ENCODE measurements at places on chromosomes 11 and 22. TPM values are rescaled to one million over a fixed set of nuclear protein-coding genes. Genes with fewer than 3 reads are reported as not detected.

The CABP4 gene
- total RNA-seq = 0.96 TPM

GRCh38 chr11:122149202-122149601 is 33.2 kb upstream of the BLID start:
- no peak for DNase-seq

DNA sequence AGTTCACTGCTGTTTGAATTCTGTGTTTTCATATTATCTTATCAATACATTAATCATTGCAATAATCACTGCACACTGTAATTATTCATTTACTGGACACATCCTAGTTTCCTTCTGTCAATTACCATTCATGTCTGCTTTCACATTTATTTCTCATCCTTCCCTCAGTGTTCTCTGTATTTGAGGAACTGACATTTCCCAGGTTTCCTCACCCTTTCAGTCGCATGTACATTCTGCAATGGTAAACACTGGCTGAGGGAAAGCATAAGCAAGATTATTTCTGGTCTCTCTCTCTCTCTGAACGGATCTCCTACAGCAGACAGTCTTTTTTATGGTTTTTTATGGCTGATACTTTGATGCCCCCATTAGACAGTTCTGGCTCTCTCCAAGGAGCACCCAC is 4.2 kb upstream of the HBD start:
- DNase-seq = no peak

DNA sequence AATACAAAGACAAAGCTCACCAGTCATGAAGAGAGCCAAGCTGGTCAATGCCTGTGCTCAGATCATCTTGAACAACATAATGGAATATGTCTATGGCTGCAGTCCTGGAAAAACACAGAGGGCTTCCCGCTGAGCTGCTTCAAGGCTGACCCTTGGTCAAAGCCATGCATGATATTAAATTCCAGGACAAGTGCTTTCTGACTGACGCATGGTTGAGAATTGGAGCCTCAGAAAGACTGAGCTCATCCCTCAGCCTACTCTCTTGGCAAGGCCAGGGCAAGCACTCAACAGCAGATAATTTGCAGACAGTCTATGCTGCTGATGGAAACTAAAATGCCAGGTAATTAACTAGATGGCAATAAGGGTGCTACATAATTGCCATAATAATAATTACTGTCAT is 89.2 kb downstream of the GALNT18 start:
- peak; percentile 18 for DNase-seq

- no peak for DNase-seq
These were observed 333.9 kb upstream of the KIRREL3 start for GRCh38 chr11:127334466-127334865.

DNA sequence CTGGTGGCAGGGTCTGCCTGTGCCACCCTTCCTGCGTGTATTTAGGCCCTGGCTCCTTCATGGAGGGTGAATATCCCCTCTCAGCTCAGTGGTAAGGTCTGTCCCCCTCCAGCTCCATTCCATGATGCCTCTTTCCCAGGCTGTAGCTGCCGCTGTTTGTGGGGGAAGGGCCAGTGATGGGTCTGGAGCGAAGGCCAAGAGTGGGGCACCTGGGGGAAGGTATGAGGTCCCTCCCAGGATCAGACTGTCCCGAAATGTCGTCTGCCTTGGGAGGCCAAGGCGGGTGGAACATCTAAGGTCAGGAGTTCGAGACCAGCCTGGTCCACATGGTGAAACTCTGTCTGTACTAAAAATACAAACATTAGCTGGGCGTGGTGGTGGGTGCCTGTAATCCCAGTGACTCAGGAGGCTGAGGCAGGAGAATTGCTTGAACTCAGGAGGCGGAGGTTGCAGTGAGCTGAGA is 1.1 kb downstream of the CD151 start:
- DNase-seq = no peak

DNA sequence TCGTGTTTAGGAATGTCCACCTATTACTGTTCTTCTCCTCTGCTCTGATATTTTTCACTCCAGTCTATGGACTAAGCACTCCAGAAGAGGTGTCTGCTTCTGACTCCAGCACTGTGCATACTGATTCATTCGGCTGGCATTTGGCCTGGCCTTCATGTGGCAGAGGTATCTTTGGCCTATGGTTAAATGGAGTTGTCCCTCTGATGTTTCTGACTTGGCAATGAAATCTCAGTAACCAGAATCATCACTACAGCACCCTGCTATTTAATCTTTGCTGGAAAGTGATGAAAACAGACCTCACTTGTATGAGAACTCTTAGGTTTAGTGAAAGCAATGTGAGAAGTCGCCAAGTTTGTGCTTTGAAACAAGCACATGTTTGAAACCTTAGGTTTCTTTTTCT is 155.2 kb downstream of the MAML2 start:
- peak; percentile 85 for DNase-seq

DNA sequence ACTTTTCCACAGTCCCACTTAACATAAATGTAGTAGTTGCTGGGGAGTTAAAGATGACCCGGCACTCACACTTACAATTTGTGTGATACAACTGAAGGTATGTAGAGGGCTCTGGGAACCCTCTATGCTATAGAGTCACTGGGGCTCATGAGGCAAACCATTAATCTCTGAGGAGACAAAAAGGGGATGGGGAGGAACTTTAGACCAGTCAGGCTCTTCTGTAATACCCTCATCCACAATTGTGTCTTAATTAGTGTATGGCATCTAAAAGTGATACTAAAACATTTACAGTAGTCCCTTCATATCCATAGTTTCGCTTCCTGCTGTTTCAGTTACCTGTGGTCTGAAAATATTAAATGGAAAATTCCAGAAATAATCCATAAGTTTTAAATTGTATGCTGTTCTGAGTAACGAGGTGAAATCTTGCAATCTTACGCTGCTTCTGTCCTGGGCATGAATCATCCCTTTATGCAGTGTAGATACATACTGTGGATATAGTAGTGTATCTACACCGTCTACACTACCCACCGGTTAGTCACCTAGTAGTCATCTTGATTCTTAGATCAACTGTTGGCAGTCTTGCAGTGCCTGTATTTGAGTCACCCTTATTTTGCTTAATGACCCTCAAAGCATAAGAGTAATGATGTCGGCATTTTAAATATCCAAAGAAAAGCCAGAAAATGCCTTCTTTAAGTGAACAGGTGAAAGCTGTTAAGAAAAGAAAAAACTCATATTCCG is 12.2 kb downstream of the CBL start:
- DNase-seq = no peak

GRCh38 chr11:128804481-128804880 is 62.6 kb downstream of the KCNJ1 start:
- DNase-seq = no peak

GRCh38 chr11:47509077-47509536 is 43.8 kb downstream of the CELF1 start:
- no peak for DNase-seq

GRCh38 chr11:46291441-46292150 is 14.1 kb downstream of the CREB3L1 start:
- peak; percentile 80 for DNase-seq

DNA sequence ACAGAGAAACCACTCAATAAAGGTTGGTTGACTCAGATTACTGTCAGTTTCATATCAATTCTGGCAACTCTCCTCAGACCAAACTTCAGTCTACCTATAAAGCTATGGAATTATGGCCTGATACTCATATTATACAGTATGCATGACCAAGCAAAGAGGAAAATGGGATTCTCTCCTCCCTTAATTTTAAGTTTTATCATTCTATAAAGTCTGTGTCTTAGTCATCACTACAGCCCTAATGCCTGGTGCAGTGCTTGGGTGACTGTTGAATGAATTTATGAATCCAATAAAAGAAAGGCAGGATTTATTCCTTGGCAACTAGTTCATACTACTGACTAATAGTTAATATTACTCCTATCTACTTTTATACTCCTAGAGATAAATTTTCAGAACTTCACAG is 37.6 kb upstream of the GRAMD1B start:
- DNase-seq = peak; percentile 93

The KDELR3 gene
- 71.7 TPM for total RNA-seq

DNA sequence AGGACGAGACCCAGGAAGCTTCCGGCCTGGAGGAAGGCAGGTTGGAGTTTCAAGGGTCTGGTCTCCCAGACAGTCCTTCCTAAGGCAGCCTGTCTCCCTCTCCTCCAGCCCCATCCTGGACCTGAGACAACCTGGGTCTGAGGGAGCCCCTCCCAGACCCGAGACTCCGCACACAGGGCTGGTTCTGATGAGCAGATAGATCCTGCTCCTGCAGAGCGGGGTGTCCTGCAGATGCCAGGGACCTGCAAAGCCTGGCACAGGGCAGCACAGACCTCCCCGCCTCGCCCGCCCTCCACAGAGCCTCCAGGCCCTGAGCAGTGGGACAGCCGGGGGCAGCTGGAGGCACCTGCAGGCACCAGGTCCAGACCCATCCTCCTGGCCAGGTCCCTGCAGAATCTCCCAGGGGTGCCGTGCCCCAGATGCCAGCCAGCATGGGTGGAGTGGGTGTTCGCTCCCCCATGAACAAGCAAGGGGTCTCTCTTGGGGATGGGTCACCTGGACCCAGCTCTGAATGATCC is 7.8 kb downstream of the PIM3 start:
- no peak for DNase-seq

The OR5T2 gene
- 4.3 TPM for total RNA-seq

The RELT gene
- total RNA-seq = 8.4 TPM

The C11orf87 gene
- total RNA-seq = 4.1 TPM

- DNase-seq = no peak
These were observed 9.0 kb upstream of the MMP7 start for GRCh38 chr11:102539567-102539966.

The UBE4A gene
- total RNA-seq = 22.1 TPM

The OR52N4 gene
- total RNA-seq = 1.9 TPM

The TBX10 gene
- total RNA-seq = not detected

- DNase-seq = no peak
These were observed 1.7 kb upstream of the CRYBB1 start for GRCh38 chr22:26619510-26619909.

GRCh38 chr22:18035751-18036150 is 11.4 kb upstream of the MICAL3 start:
- DNase-seq = no peak

DNA sequence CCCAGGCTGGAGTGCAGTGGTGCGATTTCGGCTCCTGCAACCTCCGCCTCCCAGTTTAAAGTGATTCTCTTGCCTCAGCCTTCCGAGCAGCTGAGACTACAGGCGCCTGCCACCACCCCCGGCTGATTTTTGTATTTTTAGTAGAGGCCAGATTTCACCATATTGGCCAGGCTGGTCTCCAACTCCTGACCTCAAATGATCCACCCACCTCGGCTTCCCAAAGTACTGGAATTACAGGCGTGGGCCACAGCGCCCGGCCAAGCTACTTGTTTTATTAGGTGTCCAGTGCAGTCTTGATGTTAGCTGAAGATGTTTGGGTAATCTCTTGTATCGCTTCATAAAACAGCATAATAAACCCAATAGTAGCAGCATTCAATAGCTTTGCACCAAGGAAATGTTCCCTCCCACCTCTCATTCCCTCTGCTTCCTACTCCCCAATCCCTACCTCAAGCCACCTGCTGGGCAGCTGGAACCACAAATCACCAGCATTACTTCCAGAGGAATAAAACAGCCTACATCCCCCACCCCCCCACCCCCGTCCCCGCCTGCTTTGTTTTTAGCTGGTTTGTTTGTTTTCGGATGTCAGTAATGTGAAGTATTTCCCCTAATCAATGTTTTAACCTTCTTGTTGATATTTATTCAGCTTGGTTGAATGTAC is 11.0 kb upstream of the GRIK4 start:
- no peak for DNase-seq

DNA sequence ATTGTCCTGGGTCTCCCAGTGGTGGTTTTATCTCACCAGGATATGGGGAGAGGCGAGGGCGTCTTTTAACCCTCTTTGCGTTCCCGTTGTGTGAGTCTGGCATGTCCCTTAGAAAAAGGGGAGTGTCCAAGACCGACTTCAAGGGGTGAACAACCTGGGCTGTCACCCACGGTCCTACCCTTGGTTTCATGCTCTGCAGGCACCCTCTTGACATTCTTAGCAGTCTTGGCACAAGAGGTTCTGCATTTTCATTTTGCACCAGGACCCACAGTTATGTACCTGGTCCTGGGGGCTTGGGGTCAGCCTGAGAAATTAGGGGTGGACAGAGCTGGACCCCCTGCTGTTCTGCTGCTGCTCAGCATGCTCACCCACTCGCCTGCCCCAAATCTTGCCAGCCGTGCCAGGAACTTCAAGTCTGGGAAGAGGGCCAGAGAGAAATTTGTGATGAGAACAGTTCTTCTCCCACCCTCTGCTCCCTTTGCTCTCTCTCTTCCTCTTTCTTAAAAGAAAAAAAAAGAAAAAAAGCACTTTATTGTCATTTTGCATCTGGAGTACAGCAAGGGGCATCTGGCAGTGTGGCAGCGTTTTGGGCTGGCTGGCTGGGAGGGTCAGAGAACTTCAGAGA is 471.2 kb downstream of the MIAT start:
- no peak for DNase-seq

DNA sequence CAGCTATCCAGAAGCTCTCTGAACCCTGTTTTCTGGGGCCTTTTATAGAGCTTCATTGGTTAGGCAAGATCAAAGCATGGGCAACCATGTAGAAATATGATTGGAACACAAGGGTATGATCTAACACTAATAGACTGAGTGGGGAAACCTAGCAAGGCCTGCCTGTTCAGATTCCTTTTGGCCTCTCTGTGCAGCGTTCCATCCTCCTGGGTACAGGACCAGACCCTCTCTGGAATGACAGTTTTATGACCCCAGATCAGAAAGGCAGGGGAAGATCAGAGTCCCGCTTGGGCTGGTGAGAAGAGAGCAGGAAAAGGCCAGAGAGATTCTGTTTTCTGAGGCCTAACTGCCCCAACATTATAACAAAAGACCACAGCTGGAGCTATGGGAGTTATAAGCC is 36.7 kb upstream of the VWA5A start:
- DNase-seq = peak; percentile 90

- DNase-seq = no peak
These were observed 74.7 kb upstream of the B3GAT1 start for GRCh38 chr11:134486704-134487103.

The CSRP3 gene
- total RNA-seq = 0.72 TPM

The LRRC74B gene
- total RNA-seq = 0.24 TPM

GRCh38 chr22:21014726-21015465 is at the start of gene P2RX6:
Gene P2RX6 (plus strand): TSS chr22:21015165. CDS start chr22:21015175, 10 bp downstream.
- peak; percentile 91 for DNase-seq

GRCh38 chr22:42299586-42300258 is 29.3 kb upstream of the TCF20 start:
- peak; percentile 39 for DNase-seq

The ALX4 gene
- 2.6 TPM for total RNA-seq

DNA sequence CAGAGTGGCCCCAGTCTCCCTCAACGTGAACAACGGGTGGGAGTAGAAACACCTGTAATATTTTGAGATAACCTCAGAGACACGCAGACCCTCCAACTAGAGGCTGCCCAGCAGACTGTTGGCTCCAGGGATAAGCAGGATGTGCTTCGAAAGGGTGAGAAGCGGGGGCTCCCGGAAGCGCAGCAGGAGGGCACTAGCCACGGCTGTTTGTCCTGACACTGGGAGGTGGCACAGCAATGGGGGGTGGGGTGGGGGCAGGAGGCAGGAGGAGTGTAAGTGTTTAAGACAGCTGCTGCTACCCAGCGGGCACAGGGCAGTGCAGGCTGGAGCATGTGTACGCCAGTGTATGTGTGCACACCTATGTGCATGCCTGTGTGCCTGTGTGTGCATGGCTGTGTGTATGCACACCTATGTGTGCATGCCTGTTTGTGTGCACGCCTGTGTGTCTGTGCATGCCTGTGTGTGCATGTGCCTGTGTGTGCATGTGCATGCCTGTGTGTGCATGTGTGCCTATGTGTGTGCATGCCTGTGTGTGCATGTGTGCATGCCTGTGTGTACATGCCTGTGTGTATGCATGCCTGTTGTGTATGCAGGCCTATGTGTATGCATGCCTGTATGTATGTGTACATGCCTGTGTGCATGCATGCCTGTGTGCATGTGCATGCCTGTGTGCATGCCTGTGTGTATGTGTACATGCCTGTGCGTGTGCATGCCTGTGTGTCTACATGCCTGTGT is 154.7 kb downstream of the SHANK2 start:
- no peak for DNase-seq

The CCDC116 gene
- not detected for total RNA-seq
